NCI-H1092 (cell line): ENCODE measurements at places on chromosomes 16 and 17.
A peak's percentile ranks its signal among the peaks of the same experiment; 100 is the strongest.

- no peak for DNase-seq
Observed at GRCh38 chr16:19432429-19432828, 14.7 kb downstream of the TMC5 start.

DNA sequence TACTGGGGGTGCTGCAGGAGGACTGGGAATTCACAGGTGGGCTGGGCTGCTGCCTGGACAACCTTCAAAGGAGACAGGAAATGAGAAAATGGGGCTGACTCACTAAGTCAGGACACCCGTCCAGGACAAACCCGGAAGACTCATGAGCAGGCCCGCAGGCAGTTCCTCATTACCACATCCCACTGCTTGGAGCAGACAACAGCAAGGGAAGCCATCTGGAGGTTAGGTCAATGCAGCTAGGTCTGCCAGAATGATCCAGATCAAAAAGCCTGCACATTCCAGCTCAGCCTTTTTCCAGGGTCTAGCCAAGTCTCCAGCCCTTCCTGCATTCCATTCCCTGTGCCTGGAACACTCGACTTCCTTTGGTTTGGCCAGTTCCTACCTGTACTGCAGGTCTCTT is 536.5 kb upstream of the CDH11 start:
- DNase-seq = no peak

- no peak for DNase-seq
Observed at GRCh38 chr16:28561557-28562187, 8.0 kb downstream of the SGF29 start.

DNA sequence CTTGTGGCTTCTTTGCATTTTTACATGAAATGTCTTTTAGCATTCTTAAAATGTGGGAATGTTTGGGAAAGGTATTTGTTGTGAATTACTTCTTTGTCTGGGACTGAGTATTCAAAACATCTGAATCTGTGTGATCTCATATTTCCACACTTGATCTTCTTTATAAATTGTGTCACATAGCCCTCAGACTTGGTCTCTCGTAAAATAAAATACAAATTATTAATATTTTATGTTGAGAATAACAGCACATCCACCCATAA is 81.9 kb downstream of the TUBD1 start:
- no peak for DNase-seq

- DNase-seq = peak; percentile 29
Observed at GRCh38 chr17:57806167-57806830, 43.5 kb downstream of the MRPS23 start.

- DNase-seq = no peak
Observed at GRCh38 chr16:67965668-67966548, 2.5 kb downstream of the SLC12A4 start.

DNA sequence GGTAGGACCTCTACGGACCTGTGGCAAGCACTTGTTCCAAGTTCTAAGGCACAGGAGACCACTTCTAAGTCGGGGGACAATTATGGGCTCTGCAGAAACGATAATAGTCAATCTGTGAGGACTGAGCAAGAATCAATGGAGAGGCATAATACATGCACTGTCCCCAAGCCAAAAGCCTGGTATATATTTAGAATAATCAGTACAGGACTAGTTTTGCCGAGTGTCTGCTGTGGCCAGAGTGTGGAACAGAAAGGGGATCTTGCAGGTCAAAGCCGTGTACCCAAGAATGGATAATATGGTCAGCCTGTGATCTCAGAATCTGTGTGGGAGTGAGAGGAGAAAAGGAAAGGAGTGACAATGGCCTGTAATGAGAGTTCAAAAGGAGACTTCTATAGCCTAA is 80.2 kb upstream of the GNAO1 start:
- DNase-seq = no peak

DNA sequence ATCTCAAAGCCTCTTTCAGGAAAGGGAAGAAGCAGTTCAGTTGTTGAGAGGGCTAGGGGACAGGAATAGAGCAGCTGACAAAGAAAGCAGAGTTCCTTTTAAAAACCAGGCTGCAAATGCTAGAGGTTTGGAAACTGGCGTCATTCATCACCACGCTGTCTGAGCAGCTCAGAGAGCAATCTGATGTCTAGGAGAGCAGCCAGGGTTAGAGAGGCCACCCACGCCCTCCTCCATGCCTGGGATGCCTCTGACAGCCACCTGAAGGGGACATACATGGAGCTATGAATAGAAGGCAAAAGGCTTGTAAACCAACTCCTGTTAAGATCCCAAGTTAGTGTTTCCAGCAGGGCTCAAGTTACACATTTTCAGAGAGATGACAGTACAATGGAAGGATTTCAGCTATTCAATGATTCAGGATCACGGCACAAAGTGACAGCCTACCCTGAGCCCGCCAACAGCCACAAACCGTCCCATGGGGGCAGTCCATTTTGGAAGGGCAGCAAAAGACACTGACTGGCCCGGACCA is 12.4 kb downstream of the RAB5C start:
- DNase-seq = no peak

GRCh38 chr16:50323335-50324011 is 45.3 kb downstream of the BRD7 start:
- DNase-seq = no peak

- DNase-seq = no peak
Observed at GRCh38 chr17:10192972-10193371, 5.4 kb downstream of the GAS7 start.

- DNase-seq = no peak
Observed at GRCh38 chr17:76689859-76690258, 20.9 kb downstream of the MXRA7 start.

- no peak for DNase-seq
Observed at GRCh38 chr16:26993511-26993910, 73.2 kb upstream of the C16orf82 start.

GRCh38 chr17:12613566-12613965 is 52.1 kb upstream of the MYOCD start:
- DNase-seq = no peak

DNA sequence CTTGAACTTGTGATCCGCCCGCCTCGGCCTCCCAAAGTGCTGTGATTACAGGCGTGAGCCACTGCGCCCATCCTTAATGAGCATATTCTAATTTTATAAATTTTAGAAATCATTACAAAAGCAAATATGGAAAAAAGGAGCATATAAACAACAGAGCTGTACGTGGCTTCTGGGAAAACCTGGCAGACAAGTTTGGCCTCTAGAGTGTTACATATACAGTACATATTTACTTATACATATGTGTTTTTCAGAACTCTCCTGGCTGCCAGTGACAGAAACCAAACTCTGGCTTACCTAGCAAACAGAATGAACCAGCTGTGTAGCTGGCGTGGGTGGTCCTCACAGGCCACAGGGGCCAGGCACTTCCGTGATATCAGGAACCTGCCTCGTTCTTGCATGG is 10.1 kb downstream of the DRC3 start:
- no peak for DNase-seq

DNA sequence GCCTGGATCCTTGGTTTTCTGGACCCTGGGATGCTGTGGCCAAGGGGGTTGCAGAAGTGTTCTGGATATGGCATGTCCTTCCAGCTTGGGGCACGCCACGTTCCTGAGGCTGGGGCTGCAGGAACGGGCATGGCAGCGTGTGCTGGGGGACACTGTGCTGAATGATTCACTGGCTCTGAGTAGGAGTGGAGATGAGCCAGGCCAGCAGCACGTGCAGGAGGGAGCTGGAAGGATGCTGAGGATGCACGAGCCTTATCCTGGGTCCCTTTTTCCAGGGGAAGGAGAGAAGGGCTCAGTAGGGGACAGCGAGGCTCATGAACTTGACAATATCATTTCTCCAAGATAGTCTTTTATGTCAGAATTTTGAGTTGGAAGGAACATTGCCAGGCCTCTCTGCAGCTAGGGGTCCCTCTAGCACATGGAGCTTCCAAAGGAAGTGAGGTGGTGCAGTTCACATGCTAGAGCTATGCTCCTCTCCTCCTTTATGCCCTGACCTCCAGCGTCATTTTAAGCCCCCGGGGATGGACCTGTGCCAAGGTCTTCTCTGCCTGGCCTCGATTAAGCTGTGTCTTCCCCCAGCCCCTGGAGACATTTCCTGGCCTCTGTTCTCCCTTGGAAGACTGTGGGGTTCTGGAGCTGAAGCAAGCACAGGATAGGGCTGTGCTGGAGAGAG is 125.9 kb downstream of the OR1D5 start:
- DNase-seq = no peak

DNA sequence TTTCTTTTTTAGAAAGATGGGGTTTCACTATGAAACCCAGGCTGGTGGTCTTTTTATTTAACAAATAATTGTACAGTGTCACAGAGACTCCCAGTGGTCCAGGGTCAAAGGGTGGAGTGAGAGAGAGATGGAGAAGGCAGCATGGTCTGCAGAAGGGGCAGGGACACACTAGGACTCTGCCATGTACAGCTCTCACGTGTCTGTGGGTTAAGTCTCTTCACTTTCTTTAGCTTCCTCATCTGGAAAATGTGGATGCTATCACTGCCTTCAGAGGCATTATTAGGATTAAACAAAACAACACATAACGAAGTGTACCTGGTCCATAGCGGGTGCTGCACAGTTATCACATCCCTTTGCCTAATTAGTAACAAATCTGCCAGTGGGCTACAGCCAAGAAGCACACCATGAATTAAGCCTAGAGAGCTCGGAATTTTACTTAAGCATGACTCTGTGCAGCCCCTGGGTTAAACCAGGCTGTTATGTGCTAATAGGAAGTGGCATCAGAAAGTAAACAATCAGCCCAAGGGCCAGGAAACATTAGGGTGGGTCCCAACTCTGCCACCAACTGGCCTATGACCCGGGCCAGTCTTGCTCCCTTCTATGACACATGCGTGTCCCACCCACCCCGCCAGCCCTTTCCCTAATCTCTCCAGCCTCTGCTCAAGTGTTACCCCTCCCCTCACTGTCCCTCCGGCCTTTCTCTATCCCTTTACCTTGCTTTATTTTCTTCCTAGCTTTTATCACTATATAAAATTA is 13.9 kb downstream of the TOP3A start:
- DNase-seq = no peak

DNA sequence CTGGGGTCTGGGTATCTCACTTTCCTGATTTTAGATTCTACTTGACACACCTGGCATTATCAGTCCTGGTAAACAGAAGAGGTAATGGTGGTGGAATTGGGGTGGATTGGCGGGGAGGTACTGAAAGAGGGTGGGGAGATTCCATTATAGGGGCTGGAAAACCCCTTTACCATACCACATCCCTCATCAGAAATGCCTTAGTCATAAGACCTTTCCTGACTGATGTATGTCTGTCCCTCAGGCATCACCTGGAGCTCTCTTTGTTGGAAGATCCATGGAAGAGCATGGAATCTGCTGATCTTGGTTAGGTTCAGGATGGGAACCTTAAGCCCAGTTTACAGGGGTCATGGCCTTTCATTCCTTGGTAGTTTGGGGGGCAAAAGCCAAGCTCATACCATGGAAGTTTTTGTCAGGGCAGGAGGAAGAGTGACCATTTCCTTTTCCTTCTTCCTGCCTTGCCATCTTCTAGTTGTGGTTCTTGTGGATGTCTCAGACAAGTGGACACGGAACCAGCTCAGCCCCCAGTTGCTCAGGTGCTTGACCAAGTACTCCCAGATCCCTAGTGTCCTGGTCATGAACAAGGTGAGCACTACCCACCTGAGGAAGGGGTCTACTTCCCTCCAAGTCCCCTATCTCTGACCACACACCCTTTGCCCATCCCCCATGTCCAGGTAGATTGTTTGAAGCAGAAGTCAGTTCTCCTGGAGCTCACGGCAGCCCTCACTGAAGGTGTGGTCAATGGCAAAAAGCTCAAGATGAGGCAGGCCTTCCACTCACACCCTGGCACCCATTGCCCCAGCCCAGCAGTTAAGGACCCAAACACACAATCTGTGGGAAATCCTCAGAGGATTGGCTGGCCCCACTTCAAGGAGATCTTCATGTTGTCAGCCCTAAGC is 3.3 kb downstream of the ERAL1 start:
- DNase-seq = no peak

DNA sequence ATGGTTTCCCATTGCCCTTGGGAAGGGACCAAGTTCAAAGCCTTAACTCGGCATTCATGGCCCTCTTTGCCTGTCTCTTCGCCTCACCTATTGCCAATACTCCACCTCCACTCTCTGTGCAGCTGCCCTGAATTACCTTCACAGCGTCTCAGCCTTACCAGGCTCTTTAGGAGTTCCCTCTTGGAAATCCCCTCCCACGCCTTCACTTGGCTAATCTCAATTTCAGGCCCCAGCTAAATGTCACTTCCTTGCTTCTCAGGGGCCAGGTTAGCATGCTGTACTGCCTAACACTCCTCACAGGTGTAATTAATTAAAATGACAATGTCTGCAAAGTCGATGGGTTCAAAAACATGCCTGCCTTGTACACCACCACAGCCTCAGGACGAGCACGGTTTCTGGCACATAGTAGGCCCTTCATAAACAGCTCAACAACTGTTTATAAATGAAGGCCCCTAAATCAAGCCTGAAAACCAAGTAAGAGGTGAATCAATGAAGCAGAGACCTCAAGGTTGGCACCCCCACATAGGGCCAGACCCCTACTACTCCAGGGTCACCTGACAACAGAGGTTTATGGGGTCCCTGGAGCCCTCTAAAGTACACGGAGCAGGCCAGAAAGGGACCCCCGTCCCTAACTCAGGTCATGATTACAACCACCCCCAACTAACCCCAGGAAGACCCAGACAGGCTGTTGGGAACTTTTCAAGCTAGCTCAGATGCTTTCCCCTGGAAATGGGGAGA is 11.2 kb upstream of the EEF2K start:
- DNase-seq = no peak

- no peak for DNase-seq
Observed at GRCh38 chr17:39564211-39564848, 43.4 kb downstream of the NEUROD2 start.

- no peak for DNase-seq
Observed at GRCh38 chr16:21158208-21159110, at the start of gene LDAF1. Gene LDAF1, plus strand, starts transcription at chr16:21158674. Its CDS starts 2,509 bp downstream, at chr16:21161183.

- DNase-seq = no peak
Observed at GRCh38 chr16:8632675-8633182, 11.2 kb downstream of the METTL22 start.

DNA sequence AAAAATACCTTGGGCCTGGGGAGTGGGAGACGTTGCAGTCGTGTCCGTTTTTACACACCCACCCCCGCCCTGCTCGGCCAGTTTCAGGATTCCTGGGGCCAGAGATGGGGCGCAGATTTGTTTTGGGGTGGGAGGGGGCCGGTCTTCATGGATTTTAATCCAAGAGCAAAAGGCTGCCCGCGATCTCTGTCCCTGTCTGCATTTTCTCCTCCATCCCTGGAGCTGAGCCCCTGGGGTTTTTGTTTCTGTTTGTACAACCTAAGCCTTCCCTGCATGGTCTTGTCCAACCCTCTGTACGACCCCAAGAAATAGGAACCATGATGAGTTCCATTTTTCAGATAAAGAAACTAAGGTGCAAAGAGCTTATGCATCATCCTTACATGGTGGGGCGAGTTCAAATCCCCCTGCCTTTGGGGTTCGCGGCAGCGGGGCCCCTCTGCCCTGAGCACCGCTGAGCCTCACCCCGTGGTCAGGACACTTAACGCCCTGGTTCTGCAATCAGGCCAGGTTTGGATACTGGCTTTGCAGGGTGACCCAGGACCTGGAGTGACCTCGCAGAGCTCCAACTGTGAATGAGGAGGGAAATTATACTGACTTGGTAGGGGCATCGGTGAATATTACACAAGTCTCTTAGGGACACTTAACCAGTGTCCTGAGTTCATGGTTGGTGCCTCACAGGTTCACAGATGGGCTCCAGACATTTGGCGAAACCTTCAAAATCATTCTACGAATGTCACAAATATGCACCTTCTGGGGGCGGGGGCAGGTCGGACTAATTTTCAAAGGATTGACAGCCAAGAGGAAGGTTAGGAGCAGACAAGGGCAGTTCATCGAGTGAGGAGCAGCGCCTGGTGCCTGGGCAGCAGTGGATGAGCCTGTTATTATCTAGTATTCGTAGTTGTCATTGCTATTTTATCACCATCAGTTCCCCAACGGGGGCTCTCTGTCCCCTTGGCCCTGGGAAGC is 4.1 kb upstream of the FOXF1 start:
- no peak for DNase-seq
